Activated T-cell treated with anti-CD3 and anti-CD28 coated beads, Interleukin-2, amount 50 U/mL, for 48 hours (primary cell): ENCODE measurements at places on chromosomes 6 and 20.

DNA sequence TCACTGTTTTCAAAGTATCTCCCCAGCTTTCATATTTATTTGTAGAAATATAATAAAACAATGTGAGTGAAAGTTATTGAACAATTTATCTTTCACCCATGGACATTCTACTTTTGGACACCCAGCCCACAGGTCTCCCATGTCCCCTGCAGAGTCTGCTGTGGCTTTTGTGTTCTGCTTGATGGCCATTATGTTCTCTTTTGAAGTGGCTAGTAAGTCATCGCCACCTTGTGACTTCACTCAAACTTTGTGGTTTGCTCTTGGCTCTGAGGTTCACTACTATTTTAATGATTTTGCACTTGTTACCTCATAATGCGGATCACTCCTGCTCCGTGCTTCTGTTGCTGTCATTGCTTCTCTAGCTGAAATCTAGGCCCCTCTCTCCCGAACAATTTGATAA is 10.2 kb upstream of the DEFB113 start:
- no peak for DNase-seq

- DNase-seq, result no peak
Observed at GRCh38 chr6:131023834-131024504, 39.1 kb downstream of the EPB41L2 start.

DNA sequence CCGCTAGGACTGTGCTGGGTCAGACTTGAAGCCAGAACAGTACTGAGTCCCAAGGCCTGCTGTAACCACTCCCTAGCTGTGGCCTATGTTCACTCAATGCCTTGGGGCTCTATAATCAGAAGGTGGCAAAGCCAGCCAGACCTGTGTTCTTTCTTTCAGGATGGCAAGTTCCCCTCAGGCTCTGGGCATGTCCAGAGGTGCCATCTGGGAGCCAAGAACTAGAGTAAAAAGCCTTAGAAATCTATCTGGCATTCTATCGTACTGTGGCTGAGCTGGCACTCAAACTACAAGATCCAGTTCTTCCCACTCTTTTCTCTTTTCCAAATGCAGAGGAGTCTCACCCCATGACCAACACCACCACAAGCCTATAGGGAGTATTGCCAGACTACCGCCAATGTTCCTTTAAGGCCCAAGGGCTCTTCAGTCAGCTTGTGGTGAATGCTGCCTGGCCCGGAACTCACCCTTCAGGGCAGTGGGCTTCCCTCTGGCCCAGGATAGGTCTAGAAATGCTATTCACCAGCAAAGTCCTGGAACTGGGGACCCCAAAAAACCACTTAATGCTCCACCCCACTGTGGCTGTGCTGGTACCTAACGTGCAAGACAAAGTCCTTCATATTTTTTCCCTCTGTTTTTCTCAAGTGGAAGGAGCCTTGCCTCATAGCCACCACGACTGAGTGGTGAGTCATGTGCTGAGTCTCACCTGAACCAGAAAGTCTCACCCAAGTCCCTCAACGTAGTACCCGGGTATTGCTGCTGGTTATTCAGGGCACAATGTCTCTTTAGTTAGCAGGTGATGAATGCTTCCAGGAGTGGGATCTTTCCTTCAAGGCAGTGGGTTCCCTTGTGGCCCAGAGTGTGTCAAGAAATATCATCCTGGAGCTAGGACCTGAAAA is 8.6 kb upstream of the SIRPB2 start:
- no peak for DNase-seq

DNA sequence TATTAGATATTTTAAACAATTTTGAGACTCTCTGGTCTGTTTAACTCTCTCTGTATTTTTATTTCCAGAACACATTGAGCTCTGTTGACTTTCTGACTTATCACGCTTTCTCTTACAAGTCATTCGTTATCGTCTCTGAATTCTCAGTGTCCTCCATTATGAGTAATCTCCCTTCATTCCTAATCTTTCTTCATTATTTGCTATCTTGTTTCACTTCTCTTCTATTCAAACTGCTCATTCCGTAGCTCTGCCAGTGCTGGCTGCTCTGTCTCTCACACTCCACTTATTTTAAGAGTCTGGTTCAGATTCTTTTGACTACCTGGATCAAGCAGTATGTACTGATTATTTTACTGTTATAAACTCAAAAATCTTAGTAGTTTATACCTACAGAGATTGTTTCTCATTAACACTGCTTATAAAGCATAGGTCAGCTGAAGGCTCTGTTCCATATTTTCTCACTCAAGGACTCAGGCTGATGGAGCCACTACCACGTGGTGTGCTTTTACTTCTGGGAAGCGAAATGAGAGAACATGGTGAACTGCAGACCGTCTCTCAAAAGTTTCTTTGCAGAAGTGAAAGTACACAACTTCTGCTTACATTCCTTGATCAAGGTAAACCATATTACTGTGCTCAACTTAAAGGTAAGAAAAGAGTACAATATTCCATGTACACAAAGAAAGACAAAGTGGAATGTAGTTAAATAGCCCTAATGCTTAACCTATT is 485.2 kb downstream of the GRIK2 start:
- DNase-seq, result no peak

- no peak for DNase-seq
Observed at GRCh38 chr6:158303210-158303731, 9.0 kb upstream of the TULP4 start.

GRCh38 chr6:167470836-167471547 is 146.1 kb downstream of the TTLL2 start:
- no peak for DNase-seq

DNA sequence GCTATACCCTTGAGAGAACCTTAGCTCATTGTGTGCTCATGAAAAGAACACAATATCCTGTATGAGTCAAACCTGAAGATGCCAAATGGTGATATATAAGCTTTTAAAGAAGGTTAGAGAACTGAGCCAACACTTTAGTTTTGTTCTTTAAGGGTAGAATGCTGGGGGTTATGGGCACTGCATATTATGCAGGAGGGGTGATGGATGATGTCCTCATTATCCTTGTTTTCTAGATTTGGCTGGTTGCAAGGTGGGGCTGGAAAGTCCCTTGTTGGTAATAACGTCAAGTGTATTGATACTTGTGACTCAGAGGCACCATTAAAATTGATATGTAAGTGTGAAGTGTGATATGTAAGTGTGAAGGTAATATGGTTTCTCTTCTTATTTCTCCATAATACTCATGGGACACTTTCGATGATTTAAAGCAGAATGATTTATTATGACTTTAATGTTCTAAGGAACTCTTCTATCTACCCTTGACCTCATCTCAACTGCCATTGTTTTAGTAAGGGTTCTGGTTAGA is 113.7 kb upstream of the DTNBP1 start:
- DNase-seq, result peak; percentile 57

- DNase-seq, result no peak
Observed at GRCh38 chr6:123625696-123626095, 11.1 kb downstream of the TRDN start.

DNA sequence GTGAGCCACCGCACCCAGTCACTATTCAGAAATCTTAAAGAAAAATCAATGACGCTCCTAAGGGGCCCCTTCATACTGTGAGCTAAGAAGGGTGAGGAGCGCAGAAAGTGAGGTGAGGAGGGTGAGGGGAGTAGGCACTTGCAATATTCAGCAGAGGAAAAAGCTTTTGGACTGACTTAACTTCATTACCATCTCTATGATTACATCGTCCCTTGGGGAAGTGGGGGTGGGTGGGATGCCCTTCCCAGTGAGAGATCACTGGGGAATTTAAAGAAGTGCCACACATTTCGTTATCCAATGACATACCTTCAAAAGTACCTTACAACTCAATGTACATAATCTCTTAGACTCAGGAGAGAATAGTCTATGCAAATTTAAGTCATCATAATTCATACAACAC is 46.5 kb downstream of the SMLR1 start:
- DNase-seq, result no peak

DNA sequence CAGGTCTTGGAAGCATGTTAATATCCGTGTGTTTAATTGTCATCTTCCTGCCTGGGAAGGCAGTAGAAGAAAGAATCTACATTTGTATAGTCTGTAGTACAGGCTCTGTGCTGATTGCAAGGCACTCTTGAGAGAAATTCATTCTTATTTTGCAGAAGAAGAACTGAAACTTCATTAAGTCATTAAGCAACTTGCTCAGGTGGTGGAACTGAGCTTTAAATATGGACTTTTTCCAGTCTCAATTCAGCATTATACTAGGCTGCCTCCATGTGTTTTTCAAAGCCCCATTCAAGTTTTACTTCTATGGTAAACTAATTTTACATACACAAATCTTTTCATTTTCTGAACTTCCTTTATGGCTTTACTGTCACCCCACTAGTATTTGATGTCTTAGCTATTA is 18.7 kb downstream of the ZNF451 start:
- no peak for DNase-seq

DNA sequence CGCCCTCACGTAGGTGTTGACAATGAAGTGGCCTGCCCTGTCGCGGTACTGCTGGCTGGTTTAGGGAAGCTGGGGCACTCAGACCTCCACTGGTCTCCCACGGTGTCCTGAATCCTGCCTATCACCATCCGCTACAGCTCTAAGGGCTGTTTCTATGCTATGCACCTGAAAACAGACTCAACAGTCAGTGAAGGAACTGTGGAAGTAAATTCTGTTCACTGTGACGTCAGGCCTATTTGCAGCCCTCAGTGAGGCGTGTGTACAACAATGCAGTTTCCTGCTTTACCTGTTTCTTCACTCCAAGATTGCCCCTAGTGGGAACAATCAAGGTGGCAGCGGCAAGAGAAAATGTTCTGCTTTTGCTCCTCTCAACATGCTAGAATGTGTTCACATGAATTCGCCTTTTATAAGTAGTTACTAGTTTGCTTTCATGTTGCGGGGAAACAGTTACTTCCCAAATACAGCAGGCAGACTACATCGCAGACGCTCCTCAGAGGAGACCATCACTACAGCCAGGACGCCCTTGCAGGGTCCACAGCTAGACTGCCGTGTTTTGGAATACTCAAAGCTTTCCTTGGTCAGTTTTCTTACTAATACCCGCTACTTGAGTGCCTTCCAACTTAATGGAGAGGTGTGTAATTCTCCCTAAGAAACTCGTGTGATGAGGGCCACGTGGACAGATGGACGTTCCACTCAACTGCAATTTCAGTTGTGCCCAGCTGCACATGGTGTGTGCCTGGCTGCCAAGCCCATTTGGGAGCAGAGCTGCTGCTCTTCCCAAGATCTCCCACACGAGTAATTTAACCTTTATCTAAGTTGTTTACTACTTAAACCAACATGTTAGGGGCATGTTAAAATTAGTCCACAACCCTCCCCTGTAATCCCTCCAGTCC is 25.4 kb downstream of the DIDO1 start:
- no peak for DNase-seq

DNA sequence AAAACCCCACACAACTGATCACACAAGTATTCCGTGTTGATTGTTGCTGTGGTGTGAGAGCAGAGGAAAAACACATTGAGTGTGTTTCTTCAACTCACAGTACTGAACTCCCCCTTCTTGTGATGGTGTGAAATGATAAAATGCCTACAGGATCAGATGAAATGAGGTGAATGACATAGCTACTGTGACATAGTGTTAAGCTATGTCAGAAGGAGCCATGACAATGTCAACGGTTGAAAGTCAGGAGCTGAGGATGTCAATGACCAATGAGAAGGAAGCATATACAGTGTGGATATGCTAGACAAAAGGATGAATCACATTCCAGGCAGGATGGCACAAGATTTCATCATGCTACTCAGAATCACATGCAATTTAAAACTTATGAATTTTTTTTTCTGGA is 38.8 kb downstream of the WASF1 start:
- DNase-seq, result no peak

- DNase-seq, result no peak
Observed at GRCh38 chr20:2705931-2706645, 13.5 kb downstream of the EBF4 start.

GRCh38 chr6:98835149-98836024 is 1.0 kb downstream of the POU3F2 start:
- no peak for DNase-seq

GRCh38 chr6:83199863-83200225 is 6.7 kb downstream of the RWDD2A start:
- no peak for DNase-seq
